ENCODE measurements at places on chromosomes 6 and 20.

GRCh38 chr6:146881228-146882181, 282.7 kb downstream of the ADGB start:
- no peak for DNase-seq

GRCh38 chr6:56624046-56624727, 18.5 kb downstream of the DST start:
- no peak for DNase-seq

GRCh38 chr20:23225407-23226060, 125.1 kb upstream of the NXT1 start:
- DNase-seq = no peak

GRCh38 chr20:37123441-37123840, 27.6 kb upstream of the RBL1 start:
- no peak for DNase-seq

- DNase-seq = no peak
Observed at GRCh38 chr6:113377362-113377942, 479.7 kb upstream of the MARCKS start.

- DNase-seq = no peak
Observed at GRCh38 chr6:49325891-49326290, 137.2 kb downstream of the MMUT start.
